ENCODE measurements at places on chromosomes 7 and 10. TPM values are rescaled to one million over a fixed set of nuclear protein-coding genes. Genes with fewer than 3 reads are reported as not detected.

DNA sequence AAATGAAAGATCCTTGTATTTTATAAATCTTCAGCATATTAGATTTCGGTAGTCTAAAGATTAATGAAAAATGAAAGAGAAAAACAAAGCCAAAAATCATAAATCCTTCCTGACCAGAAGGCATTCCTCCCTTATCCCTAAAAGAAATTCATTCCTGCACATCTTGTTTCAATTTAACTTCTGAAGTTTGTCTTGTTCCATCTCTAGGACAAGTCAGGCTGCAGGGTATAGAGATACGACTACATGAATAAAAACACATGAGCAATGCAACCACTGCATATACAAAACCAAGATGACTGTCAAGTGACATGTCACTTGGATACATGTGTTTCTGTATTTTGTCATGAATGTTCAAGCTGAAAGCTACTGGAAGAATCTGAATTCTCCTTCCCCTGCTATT lies 214.9 kb downstream of the JAZF1 start:
- H3K27me3 ChIP-seq = peaks cover 6% of the 10 kb centered on the region
- H3K36me3 ChIP-seq = no peaks in the 10 kb centered on the region
- no peak overlapping the region for H3K27ac ChIP-seq
- DNase-seq = no peak
- H3K4me3 ChIP-seq = no peak overlapping the region
- peaks cover 25% of the 10 kb centered on the region for H3K4me1 ChIP-seq

DNA sequence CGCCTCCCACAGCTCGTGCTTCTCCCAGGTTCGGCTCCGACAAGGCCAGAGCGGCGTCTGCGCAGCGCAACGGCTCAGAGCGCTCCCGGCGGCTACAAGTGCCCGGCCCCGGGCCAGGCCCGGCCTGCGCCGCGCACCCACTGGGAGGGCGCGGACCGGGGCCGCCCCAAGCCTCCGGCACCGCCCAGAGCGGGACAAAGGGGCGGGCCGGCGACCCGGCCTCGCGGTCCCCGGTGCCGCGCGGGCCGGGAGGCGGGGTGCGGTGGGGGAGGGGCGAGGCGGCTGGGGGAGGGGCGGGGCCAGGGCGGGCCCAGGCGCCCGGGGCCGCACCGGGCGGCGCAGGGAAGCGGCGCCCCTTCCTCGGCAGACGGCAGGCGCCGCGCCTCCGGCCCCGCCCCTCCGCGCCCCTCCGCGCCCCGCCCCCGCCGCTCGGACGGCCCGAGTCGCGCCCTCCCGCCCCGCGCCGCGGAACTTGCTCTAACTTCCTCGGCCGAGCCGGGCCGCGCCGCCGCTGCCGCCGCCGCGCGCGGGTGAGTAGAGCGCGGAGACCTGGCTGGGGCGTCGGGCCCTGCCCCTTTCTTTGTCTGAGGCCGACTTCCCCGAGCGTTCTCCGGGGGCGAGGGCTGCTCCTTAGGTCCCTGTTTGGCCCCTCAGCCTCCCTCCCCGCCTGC lies at the start of gene TSPAN14:
TSPAN14 (plus strand) TSS at position 469 of the 671 bp plus-strand sequence. CDS start 34,924 bp downstream, outside the sequence.
- H3K27ac ChIP-seq = peak within 1 kb of the TSS; percentile 94
- DNase-seq = peak; percentile 67
- peak within 1 kb of the TSS; percentile 88 for H3K4me3 ChIP-seq

GRCh38 chr10:9285690-9286089 lies 1231.2 kb downstream of the GATA3 start:
- DNase-seq = no peak
- no peaks in the 10 kb centered on the region for H3K27me3 ChIP-seq
- H3K27ac ChIP-seq = peak overlapping the region; percentile 40
- H3K36me3 ChIP-seq = peaks cover 1% of the 10 kb centered on the region
- no peak overlapping the region for H3K4me3 ChIP-seq

DNA sequence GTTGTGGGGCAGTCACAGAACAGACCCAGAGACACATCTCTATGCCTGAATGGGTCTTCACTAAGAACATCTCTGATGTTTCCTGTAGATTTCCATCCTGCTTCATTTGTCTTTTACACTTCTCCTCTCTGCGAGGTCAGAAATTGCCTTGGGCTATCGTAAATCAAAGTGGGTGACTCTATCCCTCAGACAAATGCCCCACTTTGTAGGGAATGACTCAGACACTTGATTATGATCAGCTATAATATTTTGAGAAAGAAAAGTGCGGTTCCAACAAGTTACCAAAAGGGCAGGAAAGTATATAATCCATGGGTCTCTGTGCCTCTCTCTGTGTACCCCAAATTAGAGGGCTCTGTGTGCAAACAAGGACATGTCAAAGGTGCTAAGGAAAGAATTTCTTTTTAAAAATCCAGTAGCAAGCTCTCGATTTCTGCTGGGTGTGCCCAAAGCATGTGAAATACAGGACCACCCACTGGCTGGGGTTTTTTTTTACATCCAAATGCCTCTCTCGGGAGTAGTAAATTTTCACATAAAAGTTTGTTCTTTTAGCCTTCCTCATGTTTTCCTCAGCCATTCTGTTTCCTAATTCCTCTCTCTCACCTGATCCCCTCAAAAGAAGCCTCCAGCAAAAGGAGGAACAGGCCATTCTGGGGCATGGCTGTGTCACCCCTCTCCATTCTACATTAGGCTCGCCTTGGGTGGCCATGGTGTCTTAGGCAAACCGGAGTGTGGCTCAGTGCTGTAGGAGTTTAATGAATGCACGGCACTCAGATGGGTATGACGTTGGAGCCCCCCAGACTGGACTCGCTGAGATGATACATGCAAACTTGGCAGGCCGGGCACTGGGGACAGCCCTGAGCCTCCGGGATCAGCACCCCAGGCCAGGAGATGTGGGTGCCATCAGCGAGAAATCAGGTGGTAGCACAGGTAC lies 6.3 kb upstream of the OPN4 start:
- H3K27ac ChIP-seq = no peak overlapping the region
- no peak overlapping the region for H3K4me3 ChIP-seq
- no peak for DNase-seq
- H3K27me3 ChIP-seq = peaks cover 61% of the 10 kb centered on the region

DNA sequence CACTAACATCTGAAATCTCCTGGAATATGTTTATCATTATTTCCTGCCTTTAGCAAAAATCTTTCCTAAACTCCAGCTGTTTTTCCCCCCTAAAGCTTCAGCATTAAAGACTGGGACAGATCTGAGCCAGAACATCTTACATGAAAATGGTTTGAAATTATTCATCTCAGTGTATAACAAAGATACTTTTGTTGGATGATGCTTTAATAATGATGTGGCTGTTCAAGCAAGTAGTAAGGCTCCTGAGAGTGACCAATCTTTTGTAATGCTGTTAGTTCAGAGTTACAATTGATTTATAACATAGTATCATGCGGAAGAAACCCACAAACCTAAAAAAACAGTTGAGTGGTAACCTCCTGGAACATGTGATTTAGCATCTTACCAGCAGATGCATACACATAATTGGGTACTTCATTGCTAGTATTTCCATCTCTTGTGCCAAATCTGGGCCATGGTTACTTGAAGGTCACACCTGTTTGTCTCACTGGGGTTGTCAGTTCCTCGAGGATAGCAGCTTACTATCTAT lies 1.5 kb downstream of the BZW2 start:
- H3K36me3 ChIP-seq = no peaks in the 10 kb centered on the region
- no peaks in the 10 kb centered on the region for H3K27me3 ChIP-seq
- peak overlapping the region; percentile 81 for H3K27ac ChIP-seq
- peak overlapping the region; percentile 100 for H3K4me3 ChIP-seq
- peaks cover 63% of the 10 kb centered on the region for H3K4me1 ChIP-seq

DNA sequence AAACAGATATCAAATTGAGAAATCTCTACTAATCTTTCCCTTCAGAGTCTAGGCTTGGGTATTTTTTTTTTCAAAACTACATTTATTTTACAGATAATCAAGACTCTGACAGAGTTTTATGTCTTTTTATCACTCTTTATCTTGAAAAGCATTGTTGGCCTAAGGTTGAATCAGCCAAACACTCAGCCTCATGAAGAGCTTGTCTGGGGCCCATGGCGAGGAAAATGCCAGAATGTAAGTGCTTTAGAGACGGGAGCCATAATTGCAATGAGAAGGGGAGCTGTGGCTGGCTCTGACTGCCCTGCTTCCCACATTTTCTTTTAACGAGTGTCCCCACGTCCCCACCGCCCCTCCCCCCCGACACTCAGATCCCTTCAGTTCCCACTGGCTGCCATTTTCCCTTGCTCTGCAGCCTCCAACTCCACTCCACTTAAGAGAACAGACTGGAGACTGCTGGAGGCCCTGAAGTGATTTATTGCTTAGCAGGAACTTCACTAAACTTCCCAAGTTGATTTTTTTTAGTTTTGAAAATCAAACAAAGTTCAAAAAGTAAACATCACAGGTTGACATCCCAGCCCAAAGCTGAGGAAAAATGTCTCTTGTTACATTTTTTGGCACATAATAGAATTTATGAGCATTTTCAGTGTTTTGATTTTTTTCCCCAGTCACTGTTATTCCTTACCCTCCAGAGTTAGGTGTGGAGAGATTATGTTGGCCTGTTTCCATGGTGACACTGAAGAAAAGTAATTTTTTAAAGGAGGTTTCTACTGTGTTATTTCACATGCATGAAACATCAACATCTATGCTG lies 637.5 kb upstream of the GALNT17 start:
- no peaks in the 10 kb centered on the region for H3K36me3 ChIP-seq
- H3K4me3 ChIP-seq = no peak overlapping the region
- peaks cover 30% of the 10 kb centered on the region for H3K4me1 ChIP-seq
- DNase-seq = no peak
- H3K27ac ChIP-seq = peak overlapping the region; percentile 47

DNA sequence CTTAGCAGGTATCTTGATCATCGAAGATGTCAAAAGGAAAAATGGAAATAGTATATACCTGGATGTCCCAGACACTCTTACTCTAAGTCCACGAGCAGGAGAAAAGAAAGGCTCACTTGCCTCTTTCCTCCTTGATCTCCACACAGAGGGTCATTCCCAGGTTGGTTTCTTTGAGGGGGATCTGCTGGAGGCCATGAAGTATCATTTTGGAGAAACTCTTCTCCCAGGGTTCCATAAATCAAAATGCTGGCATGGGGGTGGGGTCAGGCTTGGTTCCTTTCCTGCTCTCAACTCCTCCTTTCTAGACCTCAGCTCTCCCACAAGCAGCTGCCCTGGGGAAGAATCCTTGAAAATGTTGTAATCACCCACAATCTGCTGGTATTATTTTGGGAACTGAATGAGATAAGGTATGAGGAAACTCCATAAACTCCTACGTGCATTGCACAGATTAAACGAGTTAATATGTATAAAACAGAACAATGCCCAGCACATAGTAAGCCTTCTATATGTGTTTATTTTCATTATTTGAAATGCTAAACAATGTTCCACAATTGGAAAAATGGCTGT lies 54.4 kb downstream of the PRKCQ start:
- no peak overlapping the region for H3K4me3 ChIP-seq
- H3K27ac ChIP-seq = no peak overlapping the region
- no peak for DNase-seq
- H3K36me3 ChIP-seq = no peaks in the 10 kb centered on the region

DNA sequence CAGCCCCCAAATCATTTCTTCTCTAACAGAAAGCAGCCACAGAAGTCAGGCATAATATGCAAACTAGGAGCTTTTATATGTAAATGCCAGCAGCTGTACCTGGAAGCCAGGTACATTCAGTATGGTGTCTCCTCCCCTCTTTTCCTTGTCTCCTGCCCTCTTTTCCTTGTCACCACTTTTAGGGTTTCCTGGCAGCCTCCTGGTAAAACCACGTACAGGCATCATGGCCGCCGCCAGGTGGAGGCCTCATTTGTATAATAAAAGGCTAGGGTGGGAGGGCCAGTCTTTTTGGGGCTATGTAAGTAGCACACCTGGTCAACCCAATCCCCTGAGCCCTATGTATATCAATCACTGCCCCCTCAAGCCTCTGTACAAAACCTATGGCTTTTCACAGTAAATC lies 28.7 kb downstream of the PDZD8 start:
- no peak overlapping the region for H3K4me3 ChIP-seq
- H3K4me1 ChIP-seq = peaks cover 21% of the 10 kb centered on the region
- H3K27ac ChIP-seq = no peak overlapping the region
- H3K36me3 ChIP-seq = no peaks in the 10 kb centered on the region
- H3K27me3 ChIP-seq = no peaks in the 10 kb centered on the region

- H3K36me3 ChIP-seq = peaks cover 4% of the 10 kb centered on the region
- H3K4me1 ChIP-seq = peaks cover 15% of the 10 kb centered on the region
- DNase-seq = no peak
- H3K27ac ChIP-seq = no peak overlapping the region
- no peak overlapping the region for H3K4me3 ChIP-seq
Measured at GRCh38 chr10:124624895-124625294, 119.3 kb downstream of the FAM53B start.

- H3K4me3 ChIP-seq = no peak overlapping the region
- no peak overlapping the region for H3K27ac ChIP-seq
- H3K36me3 ChIP-seq = peaks cover 35% of the 10 kb centered on the region
- H3K4me1 ChIP-seq = no peaks in the 10 kb centered on the region
- no peak for DNase-seq
Measured at GRCh38 chr10:97475936-97476594, 22.2 kb downstream of the MMS19 start.

DNA sequence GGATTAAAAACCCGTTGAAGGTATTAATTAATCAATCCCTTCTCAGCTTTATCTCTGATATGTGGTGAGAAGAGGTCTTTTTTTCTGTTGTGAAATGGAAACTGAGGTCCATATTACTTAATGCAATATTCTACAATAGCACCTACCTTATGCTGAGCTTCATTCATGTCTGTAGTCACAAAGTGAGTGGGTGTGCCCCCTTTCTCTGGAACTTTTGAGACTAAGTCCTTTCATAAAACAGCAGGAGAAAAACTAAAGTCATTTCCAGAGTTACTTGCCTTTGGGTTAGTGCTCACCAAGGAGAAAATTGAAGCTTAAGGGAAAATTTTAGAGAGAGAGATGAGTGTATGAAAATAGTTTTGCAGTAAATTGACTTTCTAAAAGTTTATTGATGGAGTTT lies 61.2 kb downstream of the EXOC4 start:
- H3K4me1 ChIP-seq = no peaks in the 10 kb centered on the region
- no peak overlapping the region for H3K27ac ChIP-seq
- peaks cover 18% of the 10 kb centered on the region for H3K36me3 ChIP-seq
- DNase-seq = no peak
- no peaks in the 10 kb centered on the region for H3K27me3 ChIP-seq

GRCh38 chr10:30121401-30121800 lies 62.0 kb upstream of the JCAD start:
- no peak for DNase-seq
- H3K4me3 ChIP-seq = no peak overlapping the region
- no peaks in the 10 kb centered on the region for H3K27me3 ChIP-seq
- no peaks in the 10 kb centered on the region for H3K36me3 ChIP-seq

TAC1 gene
- total RNA-seq = 0.36 TPM

TMEM176B gene
- 2.3 TPM for total RNA-seq

ITGA8 gene
- total RNA-seq = 19.2 TPM

LLCFC1 gene
- total RNA-seq = not detected

TMUB1 gene
- total RNA-seq = 34.7 TPM

Measured in mesothelial cell of epicardium (in vitro differentiated cells).